ENCODE measurements at places on chromosomes 3 and 15.

GRCh38 chr3:138442433-138442832 lies 8.0 kb downstream of the ESYT3 start:
- H3K4me1 ChIP-seq, result no peaks in the 10 kb centered on the region
- H3K27ac ChIP-seq, result no peak overlapping the region
- H3K27me3 ChIP-seq, result no peaks in the 10 kb centered on the region
- no peak overlapping the region for H3K4me3 ChIP-seq

- H3K27ac ChIP-seq, result no peak overlapping the region
These were observed 4.2 kb downstream of the PLXND1 start for GRCh38 chr3:129602309-129602708.

- no peak overlapping the region for H3K27ac ChIP-seq
- no peak overlapping the region for H3K4me3 ChIP-seq
- H3K4me1 ChIP-seq, result no peaks in the 10 kb centered on the region
These were observed 24.5 kb downstream of the MEGF11 start for GRCh38 chr15:66228807-66229735.

- no peaks in the 10 kb centered on the region for H3K4me1 ChIP-seq
- no peak for DNase-seq
- H3K27me3 ChIP-seq, result no peaks in the 10 kb centered on the region
- H3K4me3 ChIP-seq, result no peak overlapping the region
These were observed 325.0 kb downstream of the RBMS3 start for GRCh38 chr3:29605845-29606244.

DNA sequence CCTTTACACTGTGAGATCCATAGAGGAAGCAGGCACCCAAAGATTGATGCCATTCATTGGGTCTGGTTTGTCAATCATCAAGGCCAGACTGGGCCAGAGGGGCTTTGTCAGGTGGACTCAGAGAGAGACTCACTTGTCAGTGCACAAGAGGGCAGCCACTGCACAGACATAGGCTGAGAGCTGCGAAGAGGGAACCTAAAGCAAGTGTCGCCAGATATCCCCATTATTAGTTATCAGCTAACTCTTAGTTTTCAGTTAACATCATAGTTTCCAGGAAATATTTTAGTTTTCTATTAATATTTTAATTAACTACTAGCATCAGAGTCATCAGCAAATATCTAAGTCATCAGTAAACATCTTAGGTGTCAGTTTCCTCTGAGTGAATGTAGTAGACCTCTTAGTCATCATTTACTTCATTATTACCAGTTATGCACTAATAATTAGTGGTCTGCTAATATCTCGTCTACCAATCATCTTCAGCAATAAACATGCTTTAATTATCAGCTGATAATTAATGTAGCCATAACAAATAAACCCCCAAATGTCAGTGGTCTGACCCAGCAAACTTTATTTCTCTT lies 41.7 kb upstream of the LIMD1 start:
- H3K4me1 ChIP-seq, result no peaks in the 10 kb centered on the region

DNA sequence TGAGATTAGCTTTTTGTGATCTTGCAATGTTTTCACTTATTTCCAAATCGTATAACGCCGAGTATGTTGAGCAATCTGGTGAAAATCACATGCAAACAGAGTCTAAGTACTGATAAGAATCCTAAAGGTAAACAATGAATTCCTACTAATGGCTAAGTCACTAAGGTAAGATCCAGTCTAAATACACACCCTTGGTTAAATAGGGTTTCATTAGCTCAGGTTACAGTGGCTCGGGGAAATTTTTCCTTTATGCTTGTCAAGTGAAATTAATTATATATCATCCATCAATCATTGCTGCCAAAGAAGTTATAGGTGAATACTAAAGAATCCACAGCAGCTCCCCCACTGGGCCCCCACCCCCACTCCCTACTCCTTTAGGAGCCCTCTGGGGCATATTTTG lies 139.3 kb downstream of the SOX2 start:
- no peaks in the 10 kb centered on the region for H3K27me3 ChIP-seq
- H3K4me3 ChIP-seq, result no peak overlapping the region
- no peak for DNase-seq
- H3K27ac ChIP-seq, result no peak overlapping the region
- H3K36me3 ChIP-seq, result no peaks in the 10 kb centered on the region
- no peaks in the 10 kb centered on the region for H3K4me1 ChIP-seq

DNA sequence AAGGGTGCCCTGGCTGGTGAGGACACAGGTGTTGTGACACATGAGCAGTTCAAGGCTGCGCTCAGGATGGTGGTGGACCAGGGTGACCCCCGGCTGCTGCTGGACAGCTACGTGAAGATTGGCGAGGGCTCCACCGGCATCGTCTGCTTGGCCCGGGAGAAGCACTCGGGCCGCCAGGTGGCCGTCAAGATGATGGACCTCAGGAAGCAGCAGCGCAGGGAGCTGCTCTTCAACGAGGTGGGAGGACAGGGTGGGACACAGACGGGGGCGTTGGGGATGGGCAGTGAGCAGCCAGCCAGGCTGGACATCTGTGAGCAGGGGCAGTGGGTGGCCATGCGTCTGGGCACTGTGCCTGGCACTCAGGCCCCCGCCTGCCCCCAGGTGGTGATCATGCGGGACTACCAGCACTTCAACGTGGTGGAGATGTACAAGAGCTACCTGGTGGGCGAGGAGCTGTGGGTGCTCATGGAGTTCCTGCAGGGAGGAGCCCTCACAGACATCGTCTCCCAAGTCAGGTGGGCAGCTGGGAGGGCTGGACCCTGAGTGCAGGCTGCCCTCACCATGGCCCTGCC lies 10.3 kb downstream of the ANKRD63 start:
- H3K4me3 ChIP-seq, result no peak overlapping the region
- no peak overlapping the region for H3K27ac ChIP-seq
- no peak for DNase-seq
- no peaks in the 10 kb centered on the region for H3K27me3 ChIP-seq

DNA sequence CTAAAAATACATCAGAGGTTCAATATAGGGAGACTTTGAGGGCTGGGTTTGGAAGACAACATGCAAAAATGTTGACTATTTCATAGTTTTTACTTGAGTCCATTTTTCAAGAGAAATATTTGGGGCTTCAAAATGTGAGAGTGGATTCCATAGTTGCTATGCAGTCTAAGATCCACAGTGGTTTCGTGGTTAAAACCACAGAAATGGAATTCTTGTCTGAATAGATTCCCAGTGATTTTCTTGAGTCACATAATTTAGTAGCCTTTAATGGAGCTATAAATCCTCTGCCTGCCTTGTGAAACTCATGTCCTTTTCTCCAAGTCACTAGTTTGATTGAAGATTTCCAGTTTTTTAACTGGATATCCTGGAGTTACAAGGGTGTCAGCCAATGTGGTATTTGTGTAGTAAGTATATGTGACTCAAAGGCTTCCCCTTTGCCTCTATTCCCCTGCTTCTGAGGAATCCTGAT lies 94.7 kb upstream of the RBMS3 start:
- no peak overlapping the region for H3K27ac ChIP-seq
- H3K4me3 ChIP-seq, result no peak overlapping the region
- no peak for DNase-seq
- H3K36me3 ChIP-seq, result no peaks in the 10 kb centered on the region
- no peaks in the 10 kb centered on the region for H3K4me1 ChIP-seq
- no peaks in the 10 kb centered on the region for H3K27me3 ChIP-seq

- DNase-seq, result no peak
- H3K36me3 ChIP-seq, result no peaks in the 10 kb centered on the region
- no peak overlapping the region for H3K4me3 ChIP-seq
- no peaks in the 10 kb centered on the region for H3K4me1 ChIP-seq
- no peak overlapping the region for H3K27ac ChIP-seq
These were observed 42.4 kb upstream of the VPS8 start for GRCh38 chr3:184769382-184770170.

GRCh38 chr3:125478326-125478725 lies 41.7 kb downstream of the SNX4 start:
- DNase-seq, result no peak
- no peaks in the 10 kb centered on the region for H3K36me3 ChIP-seq
- H3K4me1 ChIP-seq, result no peaks in the 10 kb centered on the region
- H3K27ac ChIP-seq, result no peak overlapping the region

DNA sequence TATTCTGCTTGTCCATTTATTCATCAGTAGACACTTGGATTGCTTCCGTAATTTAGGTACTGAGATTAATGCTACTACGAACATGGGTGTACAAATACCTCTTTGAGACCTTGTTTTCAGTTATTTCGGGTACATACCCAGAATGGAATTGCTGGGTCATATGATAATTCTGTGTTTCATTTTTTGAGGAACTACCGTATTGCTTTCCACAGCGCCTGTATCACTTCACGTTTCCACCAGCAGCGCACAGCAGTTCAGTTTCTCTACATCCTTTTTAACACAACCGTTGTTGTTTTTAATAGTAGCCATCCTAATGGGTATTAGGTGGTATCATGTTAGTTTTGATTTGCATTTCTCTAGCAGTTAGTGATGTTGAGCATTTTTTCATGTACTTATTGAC lies 9.5 kb downstream of the PAK2 start:
- H3K4me1 ChIP-seq, result no peaks in the 10 kb centered on the region
- H3K27me3 ChIP-seq, result no peaks in the 10 kb centered on the region
- H3K27ac ChIP-seq, result no peak overlapping the region
- H3K36me3 ChIP-seq, result peaks cover 10% of the 10 kb centered on the region

DNA sequence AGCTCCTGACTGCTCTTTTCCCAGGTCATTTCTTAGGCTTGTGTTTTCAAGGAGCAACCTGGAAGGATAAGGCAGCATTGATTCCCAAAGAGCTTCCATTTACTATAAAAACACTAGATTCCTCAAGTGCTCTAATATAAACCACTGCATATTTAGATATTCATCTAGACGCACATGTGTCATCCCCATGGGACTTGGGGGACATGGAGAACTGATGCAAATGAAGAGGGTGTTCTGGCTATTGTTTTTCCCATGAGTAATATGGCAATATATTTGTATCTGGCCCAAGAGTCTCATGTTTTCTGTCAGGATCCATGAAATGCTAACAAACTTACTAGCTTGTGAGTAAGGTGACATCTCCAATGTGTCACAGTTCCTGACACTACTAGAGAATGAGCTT lies 31.3 kb downstream of the HACD2 start:
- peaks cover 15% of the 10 kb centered on the region for H3K36me3 ChIP-seq
- H3K4me3 ChIP-seq, result no peak overlapping the region
- no peak overlapping the region for H3K27ac ChIP-seq
- H3K27me3 ChIP-seq, result no peaks in the 10 kb centered on the region
- DNase-seq, result no peak

DNA sequence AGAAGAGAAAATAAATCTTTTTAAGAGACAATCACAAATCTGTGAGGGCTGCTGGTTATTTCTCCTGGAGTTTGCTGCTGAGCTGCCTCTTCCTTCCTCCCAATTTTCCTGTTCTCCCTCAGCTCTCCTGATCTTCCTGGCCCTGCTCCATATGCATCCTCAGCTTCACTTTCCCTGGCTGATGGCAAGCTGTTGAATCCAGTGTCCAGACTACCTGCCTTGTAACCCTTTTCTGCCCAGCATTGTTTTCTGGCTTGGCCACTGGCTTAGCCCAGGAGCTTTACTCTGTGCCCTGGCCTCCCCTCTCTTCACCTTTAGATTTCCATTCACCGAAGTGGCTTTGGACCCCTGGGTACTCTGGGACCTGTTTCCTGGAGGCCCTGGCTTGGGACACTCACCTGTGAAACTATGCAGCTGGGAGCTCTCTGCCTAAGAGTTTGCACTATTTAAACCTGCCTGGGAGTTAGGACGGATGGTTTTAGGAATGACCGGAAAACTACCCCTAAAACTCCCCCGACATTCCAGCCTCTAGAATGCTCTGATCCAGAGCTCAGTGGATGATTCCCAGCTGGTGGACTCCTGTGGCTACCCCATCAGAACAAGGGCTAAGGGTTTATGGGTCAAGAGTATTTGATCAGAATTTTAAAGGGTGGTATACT lies 90.0 kb downstream of the RBPMS2 start:
- peaks cover 7% of the 10 kb centered on the region for H3K36me3 ChIP-seq
- no peak overlapping the region for H3K27ac ChIP-seq
- H3K4me1 ChIP-seq, result no peaks in the 10 kb centered on the region
- no peak overlapping the region for H3K4me3 ChIP-seq

DNA sequence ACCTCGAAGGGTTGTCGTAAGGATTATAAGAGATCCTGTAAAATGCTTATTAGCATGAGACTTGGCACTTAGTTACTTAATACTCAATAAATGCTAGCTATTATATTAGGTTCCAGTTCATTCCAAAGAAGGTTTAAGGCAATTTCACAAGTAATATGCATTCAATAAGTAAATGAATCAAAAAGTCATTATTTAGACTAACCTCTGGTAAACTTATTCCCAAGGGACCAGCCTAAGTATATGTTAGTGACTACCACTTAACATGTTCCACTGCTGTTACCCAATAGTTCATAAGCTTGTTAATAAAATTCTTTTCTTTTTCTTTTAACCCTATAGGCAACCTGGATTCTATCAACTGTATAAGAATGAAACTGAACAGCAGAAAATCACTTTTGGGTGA lies 5.1 kb downstream of the PDCD10 start:
- no peaks in the 10 kb centered on the region for H3K36me3 ChIP-seq
- H3K27ac ChIP-seq, result no peak overlapping the region
- H3K27me3 ChIP-seq, result no peaks in the 10 kb centered on the region
- DNase-seq, result no peak

- H3K27me3 ChIP-seq, result no peaks in the 10 kb centered on the region
- H3K36me3 ChIP-seq, result no peaks in the 10 kb centered on the region
- no peak overlapping the region for H3K4me3 ChIP-seq
- H3K4me1 ChIP-seq, result peaks cover 7% of the 10 kb centered on the region
These were observed 1.5 kb downstream of the FAH start for GRCh38 chr15:80154336-80154735.

- H3K36me3 ChIP-seq, result no peaks in the 10 kb centered on the region
- no peak overlapping the region for H3K4me3 ChIP-seq
- DNase-seq, result no peak
- no peaks in the 10 kb centered on the region for H3K4me1 ChIP-seq
These were observed 12.8 kb downstream of the VGLL3 start for GRCh38 chr3:86978111-86978551.

DNA sequence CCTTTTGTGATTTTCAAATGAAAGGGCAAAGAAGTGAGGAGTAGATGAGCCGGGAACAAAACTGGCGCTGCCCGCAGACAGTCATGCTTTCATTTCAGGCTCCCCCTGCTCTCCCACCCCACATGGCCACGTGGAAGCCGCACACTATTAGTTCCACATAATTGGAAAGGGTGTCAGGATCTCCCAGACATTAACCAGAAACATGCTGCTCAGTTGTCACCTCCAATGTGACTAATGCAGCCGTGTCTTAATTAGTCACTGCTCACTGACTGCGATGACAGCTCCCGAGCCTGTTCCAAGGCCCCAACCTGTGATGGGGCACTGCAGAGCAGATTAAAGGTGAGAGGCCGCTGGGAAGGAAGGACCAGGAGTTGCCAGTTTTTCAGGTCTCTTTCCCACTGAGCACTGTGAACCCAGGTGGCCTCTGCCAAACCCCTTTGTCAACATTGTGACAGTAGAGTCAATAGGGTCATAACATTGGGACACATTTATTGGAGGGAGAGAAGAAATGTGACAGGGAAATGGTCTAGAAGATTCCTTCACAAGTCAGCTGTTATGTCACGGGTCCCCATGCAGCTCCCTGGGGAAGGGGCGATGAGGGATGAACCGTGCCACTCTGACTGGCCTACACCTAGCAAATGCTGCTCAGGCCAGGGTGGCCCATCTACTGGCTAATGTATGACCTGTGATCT lies 38.6 kb upstream of the SFMBT1 start:
- no peak for DNase-seq
- H3K36me3 ChIP-seq, result peaks cover 12% of the 10 kb centered on the region
- H3K27me3 ChIP-seq, result no peaks in the 10 kb centered on the region
- no peak overlapping the region for H3K4me3 ChIP-seq

- H3K36me3 ChIP-seq, result no peaks in the 10 kb centered on the region
- no peak overlapping the region for H3K4me3 ChIP-seq
- no peak for DNase-seq
- H3K4me1 ChIP-seq, result no peaks in the 10 kb centered on the region
- no peaks in the 10 kb centered on the region for H3K27me3 ChIP-seq
These were observed 245.3 kb downstream of the MYRIP start for GRCh38 chr3:40054568-40055222.

Measured in naive thymus-derived CD4-positive, alpha-beta T cell (primary cell).